ENCODE measurements at places on chromosomes 4 and X.
A peak's percentile ranks its signal among the peaks of the same experiment; 100 is the strongest.

DNA sequence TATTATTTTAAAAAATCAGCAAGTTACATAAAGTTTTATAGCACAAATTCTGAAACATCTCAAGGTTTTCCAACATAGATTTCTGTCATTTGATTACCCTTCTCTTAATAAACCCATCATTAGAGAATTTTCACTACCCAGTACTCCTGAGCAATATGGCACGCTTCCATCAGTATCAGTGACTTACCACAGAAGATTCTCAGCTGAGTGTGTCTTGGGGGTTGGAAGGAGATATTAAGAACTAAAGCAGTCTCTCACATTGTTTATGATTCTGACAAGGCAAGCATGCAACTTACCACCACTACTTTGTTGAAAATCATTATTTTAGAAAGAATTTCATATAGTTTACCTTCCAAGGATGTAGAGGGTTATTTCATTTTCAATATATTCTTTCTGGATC, 67.7 kb downstream of the INPP4B start:
- peak; percentile 12 for DNase-seq

GRCh38 chr4:38860788-38861424, 4.3 kb upstream of the TLR6 start:
- no peak for DNase-seq

DNA sequence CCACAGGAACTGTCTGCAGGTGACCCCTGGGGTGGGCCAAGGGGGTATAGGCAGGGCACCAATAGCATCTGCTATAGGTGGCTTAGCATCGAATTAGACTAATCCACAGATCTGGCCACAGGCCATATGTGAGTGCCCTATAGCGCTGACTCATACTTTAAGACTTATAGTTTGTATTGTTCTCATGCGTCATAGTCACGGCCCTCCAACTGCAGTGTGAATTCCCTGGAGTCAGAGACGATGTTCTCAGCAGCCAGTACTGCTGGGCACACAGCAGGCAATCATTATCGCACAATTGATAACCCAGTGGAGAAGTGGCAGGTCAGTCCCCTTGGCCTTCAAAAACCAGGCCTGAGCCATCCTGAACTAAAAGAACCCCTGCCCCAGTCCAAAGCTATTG, 58.1 kb downstream of the ADGRG2 start:
- no peak for DNase-seq

DNA sequence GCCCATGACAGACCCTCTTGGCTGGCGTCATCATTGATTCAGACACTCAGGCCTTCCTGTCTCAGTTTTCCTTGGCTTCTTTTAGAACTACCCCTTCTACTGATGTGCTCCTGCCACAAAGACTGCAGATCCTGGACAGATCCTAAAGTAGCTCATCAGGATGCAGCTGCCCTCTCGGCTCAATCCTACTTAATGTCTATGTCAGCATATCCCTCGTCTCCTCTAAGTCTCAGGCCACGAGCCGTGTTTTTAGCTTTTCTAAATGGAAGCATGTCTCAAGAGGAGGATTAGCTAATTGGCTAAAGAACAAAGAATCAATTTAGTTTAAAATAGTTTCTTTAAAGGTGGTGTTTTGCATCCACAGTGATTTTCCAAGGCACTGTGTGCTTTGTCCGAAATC, 447.7 kb downstream of the STIM2 start:
- DNase-seq, result no peak

DNA sequence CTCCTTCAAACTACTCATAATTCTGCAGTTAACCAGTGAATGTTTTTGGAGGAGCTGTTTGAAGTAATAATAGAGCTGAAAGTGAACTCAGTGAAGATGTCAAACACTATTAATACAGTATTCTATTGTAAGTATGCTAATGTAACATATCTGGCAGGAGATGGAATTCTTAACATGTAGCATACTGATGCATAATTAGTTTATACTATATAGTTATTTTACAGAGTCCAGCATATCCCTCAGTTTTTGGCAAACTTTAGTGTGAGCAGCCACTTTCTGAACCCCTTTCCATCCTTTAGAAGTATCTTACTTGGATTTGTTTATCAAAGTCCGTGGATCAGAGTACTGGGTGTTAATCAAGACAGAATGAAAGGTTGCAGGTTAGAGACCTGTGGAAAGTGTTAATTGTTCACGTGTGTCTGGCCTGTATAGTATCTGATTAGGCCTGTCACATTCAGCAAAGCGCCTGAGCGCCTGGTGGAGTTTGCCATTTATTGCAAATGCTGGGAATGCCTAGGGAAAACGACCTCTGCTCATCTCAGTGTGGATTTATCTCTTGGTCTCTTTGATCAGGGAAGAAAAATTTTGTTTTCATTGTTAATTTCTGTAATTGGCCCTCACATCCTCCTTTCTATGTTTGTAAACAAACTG, 251.7 kb upstream of the MAD2L1 start:
- DNase-seq, result no peak

DNA sequence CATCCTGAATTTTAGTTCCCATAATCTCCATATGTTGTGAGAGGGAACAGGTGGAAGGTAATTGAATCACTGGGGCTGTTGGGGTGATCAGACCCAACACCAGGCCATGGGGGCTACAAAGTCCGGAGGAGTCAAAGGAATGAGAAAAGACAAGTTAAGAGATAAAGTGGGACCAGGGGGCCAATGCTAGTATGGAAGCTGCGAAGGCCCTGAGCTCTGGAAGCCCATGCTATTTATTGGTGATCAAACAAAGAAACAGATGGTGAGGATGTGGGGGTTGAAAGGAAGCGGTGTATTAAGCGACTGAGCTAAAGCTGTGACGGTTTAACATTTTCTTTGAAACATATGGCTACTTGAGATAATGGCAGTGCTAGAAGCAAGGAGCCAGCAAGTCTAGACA, 132.8 kb downstream of the PDGFC start:
- DNase-seq, result no peak

DNA sequence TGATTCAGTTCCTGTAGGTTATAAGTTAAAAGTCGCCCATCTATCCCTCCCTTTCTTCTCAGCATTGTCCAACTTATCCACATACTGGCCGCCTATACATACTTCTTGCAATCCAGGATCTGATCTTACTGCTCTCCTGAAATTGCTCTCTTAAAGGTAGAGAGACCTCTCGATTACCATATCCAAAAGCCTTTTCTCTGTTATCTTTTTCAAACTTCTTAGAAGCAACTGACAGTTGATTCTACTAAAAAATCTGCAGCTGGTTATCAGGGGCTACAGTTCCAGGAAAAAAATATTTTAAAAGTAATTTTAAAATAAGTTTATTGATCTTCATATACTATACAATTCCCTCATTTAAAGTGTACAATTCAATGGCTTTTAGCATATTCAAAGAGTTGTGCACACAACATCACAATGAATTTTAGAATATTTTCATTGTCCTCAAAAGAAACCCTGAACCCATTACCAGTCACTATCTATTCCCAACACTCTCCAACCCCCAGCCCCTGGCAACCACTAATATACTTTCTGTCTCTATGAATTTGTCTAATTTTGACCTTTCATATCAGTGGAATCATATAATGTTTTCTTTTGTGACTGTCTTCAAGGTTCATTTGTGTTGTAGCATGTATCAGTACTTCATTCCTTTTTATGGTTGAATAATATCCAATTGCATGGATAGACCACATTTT, 102.0 kb downstream of the HDAC8 start:
- no peak for DNase-seq

GRCh38 chr4:40316333-40316781, 18.8 kb upstream of the CHRNA9 start:
- DNase-seq, result no peak

DNA sequence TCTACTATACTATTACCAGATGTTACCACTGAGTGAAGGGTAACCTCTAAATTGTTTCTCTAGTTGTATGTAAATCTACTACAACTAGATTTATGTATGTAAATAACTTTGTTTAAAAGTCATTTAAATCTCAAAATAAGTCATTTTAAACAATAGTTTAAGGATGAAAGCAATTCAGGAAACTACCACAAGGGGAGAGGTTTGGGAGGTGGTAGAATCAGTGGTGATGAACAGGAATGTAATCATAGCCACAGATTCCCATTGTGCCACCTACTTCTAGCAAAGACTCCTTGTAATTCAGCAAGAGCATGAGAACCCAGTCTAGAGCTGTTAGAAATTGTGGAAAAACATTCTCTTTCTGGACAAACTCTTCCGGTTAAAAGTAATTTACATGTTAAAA, 234.6 kb downstream of the SLC7A11 start:
- no peak for DNase-seq

DNA sequence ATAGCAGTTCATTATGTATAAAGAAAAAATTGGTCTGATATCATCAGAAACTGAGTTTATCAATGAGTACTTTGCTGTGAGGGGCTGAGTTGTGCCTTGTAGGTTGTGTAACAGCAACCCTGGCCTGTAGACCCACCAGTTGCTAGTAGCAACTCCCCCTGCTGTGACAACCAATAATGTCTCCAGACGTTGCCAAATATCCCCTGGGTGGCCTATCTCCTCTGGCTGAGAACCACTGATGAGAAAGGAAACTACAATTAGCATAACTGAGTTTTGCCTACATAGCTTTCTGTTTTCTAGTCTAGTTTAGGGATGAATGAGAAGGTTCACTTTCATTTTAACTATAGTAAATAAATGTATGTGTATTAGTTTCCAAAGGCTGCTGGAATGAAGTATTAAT, 234.1 kb downstream of the CPE start:
- DNase-seq, result no peak

- peak; percentile 99 for DNase-seq
Observed at GRCh38 chr4:26557164-26557563, 26.7 kb upstream of the TBC1D19 start.

- no peak for DNase-seq
Observed at GRCh38 chr4:74118600-74119338, 19.8 kb upstream of the CXCL2 start.

DNA sequence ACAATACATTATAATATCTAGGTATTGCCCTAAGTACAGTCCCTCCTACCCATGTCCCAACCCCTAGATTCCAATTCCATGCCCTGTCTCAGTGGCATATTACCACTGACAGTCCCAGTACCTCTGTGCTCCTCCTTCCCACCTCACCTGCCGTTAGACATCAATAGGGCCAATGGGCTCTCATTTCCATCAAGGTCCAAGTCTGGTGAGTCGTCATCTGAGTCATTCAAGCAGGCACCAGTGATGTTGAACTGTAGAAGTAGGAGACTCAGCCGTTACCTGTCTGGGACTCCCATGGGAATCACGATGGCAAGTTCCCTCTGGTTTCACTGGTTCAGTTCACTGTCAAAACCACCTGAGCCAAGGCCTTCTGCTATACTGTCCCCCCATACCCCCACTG, 51.7 kb downstream of the PHF8 start:
- no peak for DNase-seq

DNA sequence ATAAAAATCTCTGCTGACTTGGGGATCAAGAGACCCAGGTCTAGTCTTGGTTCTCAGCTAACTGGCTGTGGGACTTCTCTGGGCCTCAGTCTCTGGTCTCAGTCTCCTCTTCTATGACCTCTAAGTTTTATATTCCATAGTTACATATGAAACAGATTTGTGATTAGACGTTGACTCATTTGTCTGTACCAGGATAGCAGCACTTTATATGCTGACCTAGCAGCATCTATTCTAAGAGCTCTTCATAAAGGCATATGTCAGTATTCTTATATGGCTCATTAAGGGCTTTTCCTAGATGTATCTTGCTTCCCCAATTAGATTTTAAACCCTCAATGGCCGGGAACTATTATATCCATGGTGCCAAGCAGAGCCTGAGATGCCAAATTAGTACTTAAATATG, 12.7 kb downstream of the GRPR start:
- no peak for DNase-seq

DNA sequence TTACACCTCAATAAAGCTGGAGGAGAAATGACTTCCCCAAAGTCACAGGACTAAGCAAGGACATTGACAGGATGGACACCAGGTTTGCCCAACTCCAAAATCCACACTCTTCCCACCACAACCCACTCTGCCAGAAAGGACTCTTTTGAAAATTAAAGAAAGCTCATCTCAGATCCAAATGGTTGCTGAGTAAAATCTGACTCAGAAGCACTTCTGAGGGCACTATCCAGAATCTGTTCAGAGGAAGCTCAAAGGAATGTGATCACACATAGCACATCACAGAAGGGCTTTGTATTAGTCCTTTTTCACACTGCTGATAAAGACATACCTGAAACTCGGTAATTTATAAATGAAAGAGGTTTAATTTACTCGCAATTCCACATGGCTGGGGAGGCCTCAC, 155.5 kb downstream of the RAB28 start:
- no peak for DNase-seq

DNA sequence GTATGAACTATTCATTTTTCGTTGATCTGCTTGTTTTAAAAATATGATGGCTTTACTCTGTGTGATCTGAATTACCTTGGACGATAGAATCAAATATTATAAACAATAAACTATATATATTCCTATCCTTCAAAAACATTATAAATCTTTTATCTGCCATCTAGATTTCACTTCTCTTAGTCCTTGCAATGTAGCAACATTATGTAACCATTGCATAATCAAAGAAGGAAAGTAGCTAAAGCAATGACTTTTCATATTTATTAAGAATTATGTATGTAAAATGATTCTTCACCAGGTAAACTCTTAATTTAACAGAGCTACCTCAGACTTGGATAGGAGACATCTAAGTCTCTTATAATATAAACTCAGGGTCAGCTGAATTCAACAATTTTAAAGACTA, 210.5 kb downstream of the ADAMTS3 start:
- DNase-seq, result no peak

- DNase-seq, result no peak
Observed at GRCh38 chrX:108285356-108285755, 152.9 kb downstream of the COL4A6 start.

DNA sequence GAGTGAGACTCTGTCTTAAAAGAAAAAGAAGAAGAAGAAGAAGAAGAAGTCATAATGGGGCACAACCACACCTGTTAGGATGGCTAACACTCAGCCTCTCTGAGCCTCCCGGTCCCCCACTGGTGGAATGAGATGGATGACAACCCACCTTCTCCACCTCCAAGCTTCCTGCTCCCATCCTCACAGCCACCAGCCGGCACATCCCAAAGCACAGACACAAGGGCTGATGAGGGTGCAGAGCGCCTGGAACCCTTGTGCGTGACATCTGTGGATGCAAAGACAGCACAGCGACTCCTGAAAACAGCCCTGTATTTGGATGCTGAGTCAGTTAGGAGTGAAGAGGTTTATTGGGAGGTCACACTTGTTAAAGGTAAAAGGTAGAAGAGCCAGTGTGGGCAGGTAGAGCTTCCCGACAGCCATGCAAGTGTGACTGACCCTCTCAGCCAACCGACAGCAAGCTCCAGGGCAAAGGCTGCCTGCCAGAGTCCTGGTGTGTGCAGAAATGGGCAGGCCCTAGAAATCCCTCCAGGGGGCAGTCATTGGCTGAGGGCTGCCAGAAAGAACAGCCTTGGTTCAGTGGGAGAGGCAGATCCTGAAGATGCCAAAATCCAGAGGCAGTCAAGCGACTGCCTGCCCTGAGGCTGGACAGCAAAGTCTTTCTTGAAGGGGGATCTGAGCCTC, 26.6 kb upstream of the MAN2B2 start:
- no peak for DNase-seq

DNA sequence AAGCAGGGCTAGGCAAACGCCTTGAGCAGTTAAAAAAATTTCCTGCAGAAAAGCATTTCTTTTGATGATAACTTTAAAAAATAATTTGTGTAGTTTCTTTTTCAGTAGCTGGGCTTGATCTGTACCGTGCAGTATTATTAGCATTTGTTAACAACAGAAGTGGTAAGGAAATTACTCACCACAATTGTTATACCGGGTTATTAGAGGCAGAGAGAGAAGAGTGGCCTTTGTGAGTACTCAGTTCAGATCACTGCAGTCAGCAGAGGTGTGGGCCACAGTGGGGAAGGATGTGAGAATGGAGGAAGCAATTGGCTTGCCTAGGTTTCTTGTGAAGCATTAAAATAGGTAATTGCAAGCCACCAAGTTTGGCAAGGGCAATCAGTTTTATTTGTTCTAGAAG, 14.3 kb upstream of the IL21 start:
- no peak for DNase-seq

- no peak for DNase-seq
Observed at GRCh38 chr4:112793033-112793432, 156.1 kb downstream of the LARP7 start.

Data from HS-27A (cell line).